ENCODE measurements at places on chromosomes 16 and 17.

DNA sequence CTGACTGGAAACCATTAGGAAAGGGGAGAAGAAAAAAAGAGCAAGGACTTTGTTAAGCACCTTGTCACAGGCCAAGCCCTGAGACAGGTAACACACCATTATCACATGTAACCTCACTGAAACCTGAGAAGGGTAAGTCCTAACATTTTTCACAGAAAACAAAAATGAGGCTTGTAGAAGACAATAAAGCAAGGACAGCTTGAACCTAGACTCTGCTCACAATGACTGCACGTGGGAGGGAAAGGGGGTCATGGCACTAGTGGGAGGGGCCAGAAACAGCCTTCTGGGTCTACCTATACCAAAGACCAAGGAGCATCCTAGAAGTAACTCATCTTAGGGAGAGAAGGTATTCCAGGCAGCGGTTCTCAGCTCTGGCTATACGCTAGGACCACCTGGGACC lies 7.5 kb downstream of the TK2 start:
- DNase-seq: no peak

GRCh38 chr16:2690852-2691251 lies 8.5 kb downstream of the KCTD5 start:
- no peak for DNase-seq

- no peak for DNase-seq
Observed at GRCh38 chr16:74562117-74562516, 44.8 kb downstream of the GLG1 start.

- no peak for DNase-seq
Observed at GRCh38 chr17:78823282-78824046, 17.1 kb downstream of the USP36 start.

GRCh38 chr16:81502396-81503070 lies 57.9 kb downstream of the CMIP start:
- no peak for DNase-seq

DNA sequence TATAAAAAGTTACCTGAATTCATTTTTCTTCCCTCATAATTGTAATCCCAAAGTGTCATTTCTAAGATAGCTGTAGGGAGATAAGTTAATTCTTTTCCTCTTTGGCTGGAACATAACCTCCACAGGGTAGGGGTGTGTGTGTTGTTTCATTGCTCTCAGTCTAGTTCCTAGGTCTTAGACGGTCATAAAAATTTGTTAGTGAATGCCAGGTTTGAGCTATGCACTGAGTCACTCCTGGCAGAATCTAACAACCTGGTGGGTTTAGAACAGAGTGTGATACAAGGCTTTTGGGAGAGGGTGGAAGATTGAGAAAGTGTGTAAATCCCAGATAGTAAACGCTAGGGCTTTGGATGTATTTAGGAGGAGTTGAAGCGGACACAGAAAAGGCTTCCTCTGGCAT lies 894 bp upstream of the PHKG2 start:
- DNase-seq: no peak

- DNase-seq: no peak
Observed at GRCh38 chr16:8679151-8679550, 4.7 kb downstream of the ABAT start.

DNA sequence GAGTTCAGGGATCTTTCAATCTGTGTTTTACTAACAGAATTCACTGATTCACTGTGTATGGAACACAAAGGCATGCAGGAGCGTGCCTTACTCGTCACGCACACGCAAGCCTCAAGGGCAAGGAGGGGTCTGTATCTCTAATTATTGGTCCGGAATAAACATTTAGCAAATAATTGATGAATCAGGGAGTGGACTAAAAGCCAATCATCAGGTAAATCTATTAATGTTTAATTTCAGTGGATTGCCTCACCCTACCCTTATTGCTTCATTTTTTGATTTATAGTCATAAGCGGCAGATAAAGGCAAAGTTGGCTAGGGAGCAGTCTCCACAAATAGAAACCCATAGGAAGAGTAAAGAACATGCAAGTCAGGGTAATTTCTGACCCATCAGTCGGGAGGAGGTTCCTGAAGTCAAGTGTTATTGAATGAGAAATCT lies 7.4 kb upstream of the HSD17B2 start:
- no peak for DNase-seq

- DNase-seq: no peak
Observed at GRCh38 chr16:13919330-13919682, 648 bp upstream of the ERCC4 start.

- DNase-seq: no peak
Observed at GRCh38 chr17:51888816-51889215, 269.7 kb downstream of the CA10 start.

DNA sequence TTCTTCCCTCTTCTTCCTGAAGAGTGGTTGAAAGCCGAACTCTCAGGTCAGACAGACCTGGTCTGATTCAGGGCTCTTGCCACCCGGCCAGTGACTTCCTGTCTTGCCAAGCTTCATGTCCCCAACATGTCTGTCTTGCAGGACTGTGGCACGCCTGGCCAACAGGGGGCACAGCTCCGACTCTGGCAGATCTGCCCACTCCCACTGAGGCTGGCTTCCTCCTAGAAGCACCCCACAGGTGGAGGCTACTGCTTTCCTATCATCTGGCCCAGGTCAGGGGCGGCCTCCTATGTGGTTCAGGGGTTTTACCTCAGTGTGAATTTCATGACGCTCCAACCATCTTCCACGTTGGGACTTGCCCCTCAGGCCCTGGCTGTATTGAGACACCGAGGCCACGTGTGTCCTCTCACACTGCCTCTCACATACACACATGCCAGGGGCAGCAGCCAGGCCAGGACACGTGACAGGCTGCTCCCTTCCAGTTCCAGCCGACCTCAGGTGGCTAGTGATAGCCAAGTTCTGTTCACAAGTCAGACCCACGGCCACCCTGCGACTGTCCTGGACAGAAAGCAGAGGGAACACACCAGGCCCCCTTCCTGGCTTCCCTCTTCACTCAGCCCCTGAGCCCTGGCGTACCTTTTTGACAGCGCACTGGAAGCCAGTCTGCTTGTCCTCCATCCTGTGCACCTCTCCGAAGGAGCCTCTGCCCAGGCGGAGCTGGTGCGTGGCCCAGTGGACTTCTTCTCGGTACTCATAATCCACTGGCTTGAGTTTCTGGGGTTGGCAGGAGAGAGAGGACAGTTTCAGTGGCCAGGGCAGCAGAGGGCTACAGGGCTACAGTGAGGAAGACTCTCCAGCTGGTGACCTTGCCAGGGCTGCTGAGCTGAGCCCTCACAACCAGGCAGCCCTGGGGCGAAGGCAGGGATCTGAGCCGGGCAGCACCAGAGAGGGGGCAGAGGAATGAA lies 22.6 kb upstream of the SPATA32 start:
- DNase-seq: no peak

- no peak for DNase-seq
Observed at GRCh38 chr16:23353440-23353839, 51.3 kb downstream of the SCNN1B start.

GRCh38 chr16:89375021-89375420 lies 115.3 kb downstream of the ANKRD11 start:
- no peak for DNase-seq

DNA sequence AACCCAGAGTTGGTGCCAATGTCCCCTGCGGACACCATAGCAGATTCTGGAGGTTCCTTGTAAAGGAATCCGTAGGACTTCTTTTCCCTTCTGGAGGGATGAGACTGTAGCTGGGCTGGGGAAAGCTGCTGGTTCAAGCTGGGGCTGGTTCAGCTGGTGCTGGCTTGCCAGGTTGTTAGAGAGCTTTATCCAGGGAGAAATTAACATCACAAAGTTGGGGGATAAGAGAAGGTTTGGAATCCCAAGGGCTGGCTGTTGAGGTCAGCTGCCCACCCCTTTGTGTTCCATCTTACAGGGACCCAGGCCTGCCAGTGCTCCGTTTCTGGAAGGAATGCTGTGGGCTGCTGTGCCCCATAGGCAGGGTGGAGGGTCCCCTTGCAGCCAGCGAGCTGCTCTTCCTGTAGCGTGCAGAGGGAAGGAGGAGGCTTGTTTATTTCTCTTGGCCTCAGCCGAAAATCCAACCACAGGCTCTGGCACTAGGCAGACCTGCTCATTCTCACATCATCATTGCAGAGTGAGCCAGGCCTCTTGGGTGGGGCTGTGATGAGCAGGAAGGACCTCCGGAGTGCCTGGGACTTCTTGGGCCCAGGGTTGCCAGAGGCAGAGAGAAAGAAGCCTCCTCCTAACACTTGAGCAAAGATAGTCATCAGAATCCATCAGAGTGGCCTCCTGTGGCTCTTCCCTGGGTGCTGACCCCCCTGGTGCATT lies 251.1 kb downstream of the SEC14L1 start:
- peak; percentile 75 for DNase-seq

DNA sequence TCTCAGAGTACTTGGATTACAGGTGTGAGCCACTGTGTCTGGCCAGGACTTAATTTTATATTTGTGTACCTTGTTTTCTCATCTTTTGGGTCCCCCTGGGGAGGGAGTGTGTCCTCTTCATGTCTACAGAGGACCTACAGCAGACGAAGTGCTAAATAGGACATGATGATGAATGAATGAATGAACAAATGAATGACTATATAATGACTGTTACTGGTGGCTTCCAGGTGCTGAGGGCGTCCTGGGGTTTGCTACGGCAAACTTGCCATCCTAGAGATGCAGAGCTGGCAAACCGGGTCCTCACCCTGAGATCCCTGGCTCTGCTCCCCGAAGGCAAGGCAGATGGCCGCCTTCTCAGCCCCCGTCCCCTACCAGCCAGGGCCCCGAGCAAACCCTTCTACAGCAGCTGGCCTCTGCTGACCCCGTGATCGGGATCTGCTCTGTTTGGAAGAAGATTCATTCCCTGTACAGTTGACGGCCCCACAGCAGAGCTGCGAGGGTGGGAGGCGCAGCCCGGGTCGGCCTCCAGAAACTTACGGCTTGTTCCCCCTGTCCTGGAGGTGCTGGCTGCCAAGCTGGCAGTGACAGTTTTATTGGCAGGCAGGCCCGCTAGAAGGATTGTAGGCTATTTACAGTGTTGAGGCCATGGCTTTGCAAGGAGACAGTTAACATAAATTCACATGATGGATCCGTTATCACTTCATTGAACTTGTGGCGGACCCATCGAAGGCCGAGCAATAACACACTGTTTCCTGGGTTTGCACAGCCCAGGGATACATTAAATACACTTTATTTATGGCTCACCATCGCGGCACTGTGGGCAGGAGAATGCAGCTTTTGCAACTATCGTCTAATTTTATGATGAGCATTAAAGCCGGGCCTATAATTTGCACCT lies 197.7 kb upstream of the GSE1 start:
- DNase-seq: no peak

DNA sequence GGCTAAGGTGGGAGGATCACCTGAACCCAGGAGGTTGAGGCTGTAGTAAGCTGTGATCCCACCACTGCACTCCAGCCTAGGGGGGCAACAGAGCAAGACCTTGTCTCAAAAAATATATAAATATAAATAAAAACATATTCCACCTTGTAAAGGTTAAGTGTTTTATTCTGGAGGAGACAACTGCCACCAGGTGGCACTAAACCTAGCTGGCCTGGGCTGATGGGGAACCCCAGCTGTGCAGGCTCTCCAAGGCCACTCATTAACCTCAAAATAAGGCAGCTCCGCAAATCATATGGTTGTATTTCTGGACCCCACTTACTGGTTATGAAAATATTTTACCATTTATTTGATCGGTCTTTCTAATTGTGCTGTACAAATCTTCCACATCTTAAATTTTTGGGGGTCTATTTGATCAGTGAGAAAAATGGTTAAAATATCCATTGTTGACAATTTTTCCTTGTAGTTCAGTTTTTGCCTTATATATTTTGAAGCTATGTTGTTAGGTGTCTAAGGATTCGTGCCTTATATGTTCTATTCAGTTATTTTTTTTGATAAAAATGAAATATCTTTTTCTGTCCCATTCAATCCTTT lies 8.5 kb upstream of the ICAM2 start:
- peak; percentile 54 for DNase-seq

GRCh38 chr16:14362774-14363371 lies 267.2 kb downstream of the PARN start:
- no peak for DNase-seq

GRCh38 chr17:73895157-73895556 lies 250.9 kb upstream of the SDK2 start:
- DNase-seq: no peak

GRCh38 chr16:30899794-30900193 lies 3.4 kb downstream of the CTF1 start:
- DNase-seq: no peak
